ENCODE measurements at places on chromosomes 5 and 9.

DNA sequence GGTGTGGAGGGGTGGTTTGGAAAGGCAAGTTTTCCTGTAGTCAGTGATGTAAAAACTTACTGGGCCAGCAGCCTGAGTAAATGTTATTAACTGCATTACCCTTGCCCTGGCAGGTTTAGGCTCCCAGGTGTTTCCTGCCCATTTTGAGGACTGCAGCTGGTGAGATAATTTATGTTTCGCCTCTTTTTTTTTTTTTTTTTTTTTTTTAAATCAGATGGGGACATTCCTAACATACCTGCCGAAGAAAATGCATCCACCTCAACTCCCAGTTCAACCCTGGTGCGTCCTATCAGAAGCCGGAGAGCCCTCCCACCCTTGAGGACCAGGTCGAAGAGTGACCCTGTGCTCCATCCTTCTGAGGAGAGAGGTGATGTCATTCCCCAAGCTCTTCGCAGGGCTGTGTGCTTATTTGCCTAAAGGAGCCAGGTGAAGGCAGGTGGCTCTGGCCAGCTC lies 60.6 kb downstream of the ENTREP1 start:
- no peak for DNase-seq

DNA sequence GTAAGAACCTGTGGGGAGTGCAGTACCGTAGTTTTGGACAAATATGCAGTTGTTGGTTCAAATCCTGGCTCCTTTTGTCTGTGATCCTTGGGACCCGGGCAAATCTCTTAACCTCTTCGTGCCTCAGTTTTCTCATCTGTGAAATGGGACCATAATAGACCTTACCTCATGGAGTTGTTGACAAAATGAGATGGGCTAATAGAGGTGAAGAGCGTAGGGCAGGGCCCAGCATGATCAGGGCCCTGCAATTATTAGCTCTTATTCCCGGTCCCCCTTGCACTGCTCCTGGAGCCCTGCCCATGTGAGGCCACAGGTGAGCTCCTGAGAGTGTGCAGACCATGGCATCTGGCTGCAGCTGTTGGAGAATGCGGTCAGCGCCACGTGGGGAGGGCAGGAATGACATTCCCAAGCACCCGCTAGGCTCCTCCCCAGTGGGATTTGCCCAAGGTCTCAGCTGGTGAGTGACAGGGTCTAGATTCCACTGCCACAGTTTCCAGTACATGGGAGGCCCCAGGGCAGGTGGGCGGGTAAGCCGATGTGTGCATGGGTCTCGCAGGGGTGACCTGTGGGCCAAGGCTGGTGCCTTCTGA lies 41.0 kb downstream of the NEK6 start:
- peak; percentile 71 for DNase-seq

- DNase-seq = no peak
These were observed 338.9 kb upstream of the PANK3 start for GRCh38 chr5:168917947-168918600.

- DNase-seq = no peak
These were observed 98.5 kb downstream of the GABBR2 start for GRCh38 chr9:98610211-98610610.

DNA sequence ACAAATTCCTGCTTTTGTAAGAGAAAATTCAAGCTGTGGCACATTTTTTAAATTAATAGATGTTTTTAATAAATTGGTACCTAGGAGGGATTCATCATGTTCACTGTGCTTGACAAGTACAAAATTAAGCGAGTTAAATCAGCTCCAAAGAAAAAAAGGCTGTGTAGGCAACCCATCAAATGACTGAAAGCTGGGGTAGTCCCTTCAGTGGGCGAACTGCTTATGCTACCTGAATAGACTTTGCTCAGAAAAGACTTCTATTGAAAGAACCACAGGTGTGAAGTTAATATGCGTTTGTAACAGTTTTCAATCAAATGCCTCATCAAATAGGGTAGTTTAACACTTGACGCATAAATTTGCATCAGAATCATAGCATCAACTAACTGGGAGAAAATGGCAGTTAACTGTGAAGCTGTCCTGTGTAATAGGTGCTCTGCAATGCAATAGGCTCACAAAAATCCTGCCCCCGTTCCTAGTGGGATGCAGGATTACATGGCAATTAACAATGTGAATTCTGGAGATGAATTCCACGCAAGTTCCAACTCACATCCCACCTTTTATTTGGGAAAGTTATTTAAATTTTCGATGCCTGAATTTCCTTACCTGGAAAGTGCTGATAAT lies 14.4 kb upstream of the ARL15 start:
- DNase-seq = no peak
